ENCODE measurements at places on chromosomes 1 and 21.

DNA sequence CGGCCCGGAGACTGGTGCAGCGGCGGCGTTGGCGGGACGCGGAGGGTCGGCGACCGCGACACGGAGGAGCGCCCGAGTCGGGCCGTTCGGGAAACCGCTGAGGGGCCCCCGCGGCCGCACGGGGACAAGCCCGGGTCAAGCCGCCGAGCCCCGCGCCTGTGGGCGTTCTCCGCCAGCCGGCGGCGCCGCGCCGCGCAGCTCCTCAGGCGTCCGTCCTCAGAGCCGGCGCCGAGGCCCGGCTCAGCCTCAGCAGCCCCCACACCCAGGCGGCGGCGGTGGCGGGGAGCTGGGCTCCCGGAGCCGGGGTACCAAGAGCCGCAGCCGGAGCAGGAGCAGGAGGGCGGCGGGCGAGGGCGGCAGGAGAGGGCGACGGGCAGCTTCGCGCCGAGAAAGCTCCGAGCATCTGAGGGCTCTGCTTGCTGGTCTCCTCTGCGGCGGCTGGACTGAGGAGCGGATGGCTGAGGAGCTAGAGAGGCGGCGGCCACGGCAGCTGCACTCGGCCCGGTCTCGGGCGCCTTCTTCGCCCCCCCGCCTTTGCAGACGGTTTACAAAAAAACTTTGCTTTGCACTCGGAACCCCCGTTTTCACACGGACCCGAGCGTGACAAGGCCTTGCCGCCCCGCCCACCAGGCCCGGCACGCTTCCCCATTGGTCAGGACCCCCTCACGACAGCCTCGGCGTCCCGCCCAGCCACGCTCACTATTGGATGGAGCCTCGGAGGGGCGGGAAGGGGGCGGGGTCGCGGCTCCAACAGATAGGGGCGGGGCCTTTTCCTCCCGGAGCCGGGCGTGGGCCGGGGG, at the start of gene SLC30A1:
SLC30A1 (minus strand) TSS at position 522 of the 800 bp plus-strand sequence. CDS start 549 bp downstream, outside the sequence.
- peak; percentile 99 for DNase-seq

DNA sequence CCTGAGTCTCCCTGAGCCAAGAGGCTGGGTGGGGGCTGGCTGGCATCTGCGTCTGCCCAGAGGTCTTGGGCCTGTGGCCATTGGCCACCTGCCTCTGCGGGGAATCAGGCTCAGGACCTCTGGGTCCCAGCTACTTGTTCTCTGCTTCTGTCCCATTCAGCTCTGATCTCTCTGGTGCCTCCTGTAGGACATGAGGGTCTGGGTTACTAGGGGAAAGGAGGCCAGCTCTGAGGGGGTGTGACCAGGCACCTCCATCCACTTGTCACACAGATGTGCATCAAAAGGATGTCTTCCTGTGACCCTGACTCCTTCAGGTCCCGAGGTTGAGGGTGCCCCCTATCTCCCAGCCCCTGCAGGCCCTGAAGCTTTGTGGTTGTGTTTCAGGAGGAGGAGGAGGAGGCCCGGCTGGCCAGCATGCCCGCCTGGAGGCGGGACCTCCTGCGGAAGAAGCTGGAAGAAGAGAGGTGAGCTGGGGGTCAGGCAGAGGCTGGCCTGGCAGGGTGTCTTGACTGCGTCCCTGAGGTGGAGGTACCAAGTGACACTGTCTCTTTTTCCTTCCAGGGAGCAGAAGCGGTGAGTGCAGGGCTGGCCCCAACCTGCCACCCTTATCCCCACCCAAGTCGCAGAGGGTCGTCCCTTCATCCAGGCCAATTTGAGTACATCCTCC, 9.0 kb downstream of the TNFRSF25 start:
- no peak for DNase-seq

DNA sequence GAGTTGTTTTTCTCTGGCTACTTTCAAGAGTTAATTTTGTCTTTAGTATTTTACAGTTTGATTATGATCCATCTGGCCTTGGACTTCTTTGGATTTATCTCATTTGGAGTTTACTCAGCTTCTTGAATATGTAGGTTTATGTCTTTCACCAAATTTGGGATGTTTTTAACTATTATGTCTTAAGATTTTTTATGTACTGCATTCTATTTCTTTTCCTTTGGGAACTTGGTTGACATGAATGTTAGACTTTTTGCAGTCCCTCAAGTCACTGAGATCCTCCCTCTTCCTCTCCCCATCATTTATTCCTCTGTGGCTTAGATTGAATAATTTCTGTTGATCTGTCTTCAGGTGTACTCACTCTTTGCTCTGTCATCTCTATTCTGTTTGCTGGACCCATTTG, 112.0 kb downstream of the XPR1 start:
- DNase-seq: no peak

DNA sequence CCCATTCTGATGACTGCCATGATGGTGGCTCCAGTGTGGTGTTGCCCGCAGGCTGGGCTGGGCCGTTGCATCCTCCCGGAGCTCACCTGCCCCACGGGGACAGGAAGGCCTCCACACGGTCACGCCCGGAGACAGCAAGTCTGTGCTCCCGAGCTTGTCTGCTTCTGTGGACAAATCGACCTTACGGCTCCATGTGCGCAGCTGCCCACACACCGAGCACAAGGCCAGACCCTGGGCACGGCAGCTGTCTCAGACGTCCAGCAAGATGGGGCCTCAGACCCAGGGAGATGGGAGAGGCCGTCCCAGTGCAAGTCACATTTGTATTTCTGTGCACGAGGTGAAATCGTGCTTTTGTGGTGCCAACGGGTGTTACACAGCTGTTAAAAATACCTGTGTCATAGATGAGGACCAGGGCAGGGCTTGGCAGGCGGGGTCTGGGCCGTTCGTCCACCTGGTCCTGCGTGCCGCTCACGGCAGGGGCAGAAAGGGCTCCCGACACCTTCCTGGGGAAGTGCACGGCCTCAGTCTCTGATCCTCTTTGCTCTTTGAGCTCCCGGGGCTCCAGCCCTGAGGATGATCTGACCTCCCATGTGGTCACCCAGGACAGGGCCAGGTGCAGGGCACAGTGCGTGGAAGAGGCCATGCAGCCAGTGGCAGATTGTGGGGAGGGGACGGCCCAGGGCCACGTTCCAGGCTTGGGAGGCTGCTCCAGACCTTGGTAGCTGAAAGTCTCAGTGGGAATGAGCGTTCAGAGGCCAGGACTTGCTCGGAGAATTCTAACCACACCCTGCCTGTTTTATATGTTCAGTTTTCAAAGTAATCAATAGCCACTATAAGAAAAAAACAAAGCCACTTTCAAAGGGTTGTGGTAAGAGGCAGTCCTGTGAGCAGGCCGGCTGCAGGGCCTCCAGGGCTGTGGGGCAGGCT, 13.5 kb downstream of the COL6A1 start:
- DNase-seq: no peak

DNA sequence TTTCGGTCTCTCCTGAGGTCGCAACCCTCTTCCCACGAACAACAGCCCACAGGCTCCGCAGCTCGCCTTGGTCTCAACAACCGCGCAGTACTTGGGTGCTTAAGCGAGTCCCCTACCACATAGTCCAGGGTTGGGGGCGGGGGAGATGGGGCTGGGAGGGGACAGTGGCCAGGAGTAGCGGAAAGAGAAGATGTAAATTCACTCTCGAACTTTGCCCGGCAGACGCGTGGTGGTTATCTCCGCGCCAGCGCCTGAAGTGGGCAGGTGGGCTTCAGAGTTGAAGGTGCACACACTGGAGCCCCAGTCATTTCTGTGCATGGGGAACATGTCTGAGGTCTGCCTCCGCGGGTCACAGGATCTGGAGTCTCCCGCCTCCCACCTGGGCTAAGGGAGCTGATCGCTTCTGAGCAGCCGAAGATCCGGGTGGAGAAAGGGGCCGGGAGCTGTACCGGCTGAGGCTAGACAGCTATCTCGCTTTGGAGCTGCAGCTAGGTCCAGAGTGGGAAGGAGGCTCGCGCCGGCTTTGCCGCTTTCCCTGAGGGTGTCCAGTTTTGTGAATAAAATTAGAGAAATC, 4.3 kb upstream of the FOXD2 start:
- no peak for DNase-seq

- no peak for DNase-seq
These were observed 962 bp upstream of the MAN1C1 start for GRCh38 chr1:25615563-25616094.

GRCh38 chr21:33169359-33169758, 60.4 kb upstream of the IFNAR2 start:
- no peak for DNase-seq

DNA sequence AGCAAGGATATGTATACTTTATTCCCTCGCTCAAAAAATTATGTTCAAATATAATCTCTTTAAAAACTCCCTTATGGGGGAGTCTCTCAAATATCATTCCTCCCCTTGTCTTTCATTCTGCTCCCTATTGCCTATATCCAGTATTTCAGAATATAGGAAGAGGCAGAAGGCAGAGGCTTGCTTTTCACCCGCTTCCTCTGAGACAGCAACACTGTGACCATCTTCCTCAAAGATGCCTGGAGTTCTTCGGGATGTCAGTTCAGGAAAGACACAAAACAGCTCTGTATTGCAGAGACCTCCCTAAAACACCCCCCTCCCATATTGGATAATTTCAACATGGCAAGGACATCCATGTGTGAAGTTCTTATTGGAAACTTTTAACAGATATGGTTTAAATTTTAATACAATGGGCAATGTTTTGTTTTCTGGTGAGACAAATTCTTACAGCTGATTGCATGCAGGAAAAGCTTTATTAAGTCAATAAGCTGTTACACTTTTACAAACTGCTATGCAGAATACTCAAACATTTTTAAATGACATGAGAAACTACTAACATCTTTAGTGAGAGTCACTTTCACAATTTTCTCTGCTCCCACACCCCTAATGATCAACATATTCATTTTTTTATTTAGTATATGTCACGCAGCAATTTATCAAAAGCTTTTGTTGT, 4.8 kb downstream of the DIRAS3 start:
- DNase-seq: no peak

DNA sequence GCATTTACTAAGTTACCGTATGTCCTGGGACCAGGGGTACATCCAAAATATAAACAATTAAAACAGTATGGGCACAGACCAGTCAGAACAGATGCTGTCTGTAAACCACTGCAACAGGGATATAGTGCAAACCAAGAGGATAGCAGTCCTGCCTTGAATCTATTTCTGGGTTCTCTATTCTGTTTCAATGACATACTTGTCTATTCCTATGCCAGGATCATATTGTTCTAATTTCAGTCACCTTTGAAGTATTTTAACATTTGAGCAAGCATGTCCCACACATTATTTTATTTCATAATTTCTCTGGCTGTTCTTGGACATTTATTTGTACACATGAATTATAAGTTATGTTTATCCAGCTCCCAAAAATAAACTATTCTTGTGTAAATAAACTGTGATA, 28.2 kb upstream of the SYDE2 start:
- DNase-seq: no peak

DNA sequence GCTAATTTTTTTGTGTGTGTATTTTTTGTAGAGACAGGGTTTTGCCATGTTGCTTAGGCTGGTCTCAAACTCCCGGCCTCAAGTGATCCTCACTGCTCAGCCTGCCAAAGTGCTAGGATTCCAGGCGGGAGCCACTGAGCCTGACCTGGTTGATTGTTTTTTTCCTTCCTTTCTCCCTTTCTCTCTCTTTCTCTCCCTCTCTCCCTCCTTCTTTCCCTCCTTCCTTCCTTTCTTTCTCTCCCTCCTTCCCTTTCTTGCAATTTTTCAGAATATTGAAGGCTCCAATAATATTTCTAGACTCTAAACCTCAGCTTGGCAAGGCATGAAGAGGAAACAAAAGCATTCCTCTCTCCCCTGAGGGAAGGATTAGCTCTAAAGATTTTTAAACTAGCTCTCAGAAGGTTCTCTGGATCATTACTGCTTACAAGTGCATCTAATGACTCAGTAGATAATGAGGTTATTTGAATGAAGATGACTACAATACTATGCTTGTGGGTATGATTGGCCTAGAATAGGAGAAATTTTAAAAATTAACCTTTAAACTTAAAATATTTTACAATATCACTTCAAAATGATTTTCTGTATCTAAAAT, 68.5 kb upstream of the GADD45A start:
- no peak for DNase-seq

- no peak for DNase-seq
These were observed 27.7 kb upstream of the PTGFRN start for GRCh38 chr1:116881879-116882520.

DNA sequence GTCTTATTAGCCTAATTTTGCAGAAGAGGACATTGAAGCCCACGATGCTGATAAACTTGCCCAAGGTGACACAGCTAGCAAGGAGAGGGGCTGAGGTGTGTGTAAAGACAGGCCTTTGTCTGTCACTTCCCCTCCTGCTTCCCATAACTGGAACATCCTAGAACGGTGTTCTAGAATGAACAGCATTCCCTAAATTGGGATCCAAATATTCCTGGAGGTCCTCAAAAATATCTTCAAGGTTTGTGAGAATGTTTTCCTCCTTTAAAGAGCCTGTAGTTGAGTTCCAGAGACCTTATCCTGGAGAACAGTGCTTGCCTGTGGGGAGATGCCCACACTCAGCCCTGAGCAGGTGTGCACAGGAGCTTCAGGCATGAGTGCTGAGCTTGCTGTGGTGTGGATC, 41.5 kb upstream of the SAMD13 start:
- DNase-seq: no peak

DNA sequence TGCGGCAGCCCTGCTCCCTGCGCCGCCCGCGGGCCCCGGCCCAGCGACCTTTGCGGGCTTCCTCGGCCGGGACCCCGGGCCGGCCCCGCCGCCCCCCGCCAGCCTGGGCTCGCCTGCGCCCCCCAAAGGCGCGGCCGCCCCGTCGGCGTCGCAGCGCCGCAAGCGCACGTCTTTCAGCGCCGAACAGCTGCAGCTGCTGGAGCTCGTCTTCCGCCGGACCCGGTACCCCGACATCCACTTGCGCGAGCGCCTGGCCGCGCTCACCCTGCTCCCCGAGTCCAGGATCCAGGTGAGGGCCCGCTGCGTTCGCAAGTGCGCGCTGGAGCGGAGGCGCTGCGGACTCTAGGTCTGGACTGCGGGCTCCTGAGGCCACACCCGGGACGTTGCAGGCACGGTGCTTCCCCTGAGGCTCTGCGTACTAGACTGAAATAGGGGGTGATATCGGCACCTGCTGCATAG, 351 bp downstream of the MIXL1 start:
- no peak for DNase-seq

- no peak for DNase-seq
These were observed 16.6 kb upstream of the GFI1 start for GRCh38 chr1:92503043-92503925.

GRCh38 chr1:45953934-45954847, 150.8 kb downstream of the MAST2 start:
- no peak for DNase-seq

- no peak for DNase-seq
These were observed 143.5 kb upstream of the COA6 start for GRCh38 chr1:234229581-234230387.
